Transverse colon (tissue), 4 donors: ENCODE measurements at places on chromosomes 1 and 21.
A peak's percentile ranks its signal among the peaks of the same experiment; 100 is the strongest.

GRCh38 chr1:99647490-99647889, 1.6 kb downstream of the PALMD start:
- DNase-seq: no peak

DNA sequence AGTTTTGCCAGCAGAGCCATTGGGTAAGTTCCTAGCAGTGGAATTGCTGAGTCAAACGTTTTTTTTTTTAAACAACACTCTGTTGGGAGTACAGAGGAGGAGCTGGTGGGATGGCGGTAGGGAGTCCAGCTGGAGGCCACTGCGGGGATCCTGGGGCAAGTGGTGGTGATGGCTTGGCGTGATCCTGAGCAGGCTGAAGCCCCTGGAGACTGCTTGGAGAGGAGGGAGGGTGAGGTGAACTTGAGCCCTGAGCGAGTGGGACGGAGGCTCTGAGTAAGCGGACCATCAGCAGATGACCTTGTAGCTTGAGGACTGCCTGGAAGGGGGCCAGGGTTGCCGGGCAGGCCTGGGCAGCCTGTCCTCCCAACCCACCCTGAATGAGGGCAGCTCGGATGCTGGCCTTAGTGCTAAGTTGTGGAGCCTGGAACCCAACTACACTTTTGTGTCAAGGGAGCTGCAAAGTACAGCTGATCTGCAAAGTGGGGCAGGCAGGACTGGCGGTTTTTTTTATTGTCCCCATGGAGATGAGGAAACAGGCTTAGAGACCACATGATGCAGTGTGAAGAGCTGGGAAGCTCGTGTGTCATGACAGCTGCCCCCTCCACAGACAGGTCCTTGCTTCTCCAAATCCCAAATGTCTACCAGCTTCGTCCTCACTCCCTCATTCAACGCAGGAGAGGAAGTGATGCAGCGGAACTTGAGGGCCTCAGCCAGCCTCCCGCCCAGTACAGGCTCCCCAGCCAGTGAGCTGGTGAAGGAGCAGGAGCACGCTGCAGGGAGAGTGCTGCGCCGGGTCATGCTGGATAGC, 20.2 kb downstream of the MRPL37 start:
- DNase-seq: no peak

DNA sequence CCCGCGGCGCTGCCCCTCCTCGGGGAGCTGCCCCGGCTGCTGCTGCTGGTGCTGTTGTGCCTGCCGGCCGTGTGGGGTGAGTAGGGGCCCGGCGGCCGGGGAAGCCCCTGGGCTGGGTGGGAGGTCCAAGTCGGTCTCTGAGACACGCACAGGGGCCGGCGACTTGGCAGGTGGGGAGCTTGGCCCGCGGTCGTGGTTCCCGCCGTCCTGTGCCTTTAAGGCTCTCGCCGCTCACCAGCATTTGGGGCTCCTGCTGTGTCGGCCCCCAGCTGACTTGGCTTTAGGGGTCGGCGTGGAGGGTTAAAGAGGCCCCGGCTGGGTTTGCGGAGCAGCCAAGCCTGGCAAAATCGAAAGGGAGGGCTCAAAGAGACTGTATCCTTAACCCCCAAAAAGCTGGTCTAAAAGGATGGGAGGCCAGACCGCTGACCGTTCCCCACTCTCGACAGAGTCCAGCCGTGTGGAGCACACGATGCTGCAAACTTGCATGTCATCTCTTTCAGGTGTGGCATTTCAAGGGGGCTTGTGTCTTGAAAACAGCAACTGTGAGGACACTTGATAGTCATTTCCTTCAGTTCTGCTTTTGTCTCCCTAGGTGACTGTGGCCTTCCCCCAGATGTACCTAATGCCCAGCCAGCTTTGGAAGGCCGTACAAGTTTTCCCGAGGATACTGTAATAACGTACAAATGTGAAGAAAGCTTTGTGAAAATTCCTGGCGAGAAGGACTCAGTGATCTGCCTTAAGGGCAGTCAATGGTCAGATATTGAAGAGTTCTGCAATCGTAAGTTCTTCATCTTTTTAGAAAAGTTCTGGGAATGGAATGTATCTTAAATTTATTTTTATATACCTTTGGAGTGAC, 540 bp downstream of the CD55 start:
- DNase-seq: no peak

GRCh38 chr1:36516372-36517010, 33.8 kb upstream of the CSF3R start:
- peak; percentile 24 for DNase-seq

DNA sequence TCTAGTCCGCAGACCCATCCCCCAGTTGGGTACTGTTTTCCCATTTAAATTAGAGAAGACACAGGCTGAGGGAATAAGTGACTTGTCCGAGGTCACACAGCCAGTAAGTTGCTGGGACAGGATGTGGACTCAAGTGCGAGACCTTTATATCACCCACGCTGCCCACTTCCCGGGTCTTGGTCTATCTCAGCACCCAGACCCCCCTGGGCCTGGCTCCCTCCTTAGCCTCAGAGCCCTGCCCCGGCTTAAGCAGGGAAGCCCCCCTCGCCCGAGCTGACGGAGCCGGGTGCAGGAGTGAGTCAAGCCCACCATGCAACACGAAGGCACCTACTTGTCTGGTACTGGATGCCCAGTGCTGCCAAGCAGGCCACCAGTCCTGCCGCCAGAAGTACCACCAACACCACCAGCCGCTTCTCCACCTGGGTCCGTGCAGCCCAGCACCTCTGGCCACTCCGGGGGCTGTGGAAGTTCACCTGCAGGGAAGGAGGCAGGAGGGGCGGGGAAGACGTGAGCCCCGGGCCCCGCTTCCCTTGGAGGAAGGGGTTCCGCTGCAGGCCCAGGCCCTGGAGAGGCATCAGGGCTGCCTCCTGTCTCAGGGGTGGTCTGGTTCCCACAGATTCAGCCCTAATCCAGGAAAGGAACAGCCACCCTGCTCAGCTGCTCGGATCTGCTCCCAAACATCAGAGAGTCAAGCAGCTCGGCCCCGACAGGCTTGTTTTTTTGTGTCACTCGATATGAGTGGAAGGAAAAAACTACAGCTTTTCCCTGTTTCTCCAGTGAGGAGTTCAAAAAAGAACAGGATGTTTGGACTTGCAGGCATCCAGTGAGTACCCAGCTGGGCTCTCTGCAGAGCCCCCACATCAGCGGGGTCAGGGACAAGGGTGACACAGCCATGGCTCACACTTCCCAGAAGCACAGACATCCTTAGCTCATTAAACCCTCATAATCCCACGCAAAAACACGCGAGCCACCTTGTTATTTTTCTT, 11.1 kb downstream of the ECE1 start:
- no peak for DNase-seq

DNA sequence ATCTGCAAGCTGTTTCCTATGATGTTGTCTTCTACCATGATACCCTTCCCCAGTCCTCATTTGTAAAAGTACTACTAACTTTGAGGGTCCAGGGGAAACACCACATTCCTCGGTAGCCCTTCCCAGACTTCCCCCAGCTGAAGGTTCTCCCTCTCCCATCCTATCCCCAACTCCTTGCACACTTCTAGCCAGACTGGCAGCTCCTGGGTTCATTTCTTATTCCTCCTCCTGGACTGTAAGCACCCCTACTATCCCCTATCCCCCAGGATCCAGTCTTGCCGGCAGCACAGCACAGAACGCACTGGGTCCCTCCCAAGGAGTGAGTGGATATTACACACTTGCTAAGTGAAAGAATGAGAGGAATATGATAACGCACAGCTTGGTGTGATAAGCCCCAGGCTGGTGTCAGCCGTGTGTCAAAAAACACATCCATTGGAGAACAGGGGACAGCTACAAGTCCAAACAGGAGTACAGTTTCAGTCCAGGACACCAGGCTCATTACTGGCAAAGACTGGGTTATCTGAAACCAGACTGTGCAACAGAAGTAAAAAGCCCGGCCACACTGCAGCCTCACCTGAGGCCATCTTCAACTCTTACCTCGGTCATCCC, 100.2 kb downstream of the SSBP3 start:
- no peak for DNase-seq

- DNase-seq: no peak
Observed at GRCh38 chr1:221469476-221469875, 272.4 kb downstream of the DUSP10 start.

DNA sequence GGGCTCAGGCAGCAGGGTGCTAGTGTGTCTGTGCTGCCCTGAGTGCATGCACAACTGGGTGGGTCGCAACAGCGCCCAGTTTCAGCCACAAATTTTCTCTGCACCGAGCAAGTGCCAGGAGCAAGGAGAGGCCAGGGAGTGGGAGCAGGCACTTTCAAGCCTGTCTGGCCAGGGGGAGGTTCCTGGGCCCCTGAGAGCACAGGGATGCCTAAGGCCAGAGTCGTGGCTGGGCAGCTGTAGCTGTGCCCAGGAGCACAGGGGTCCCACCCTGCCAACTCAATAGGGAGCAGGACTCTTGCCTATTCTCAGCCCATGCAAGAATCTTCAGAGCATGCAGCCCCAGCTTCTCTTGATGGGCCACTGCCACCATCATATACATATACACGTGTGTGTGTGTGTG, 1577.4 kb downstream of the KCNT2 start:
- DNase-seq: no peak
